ENCODE measurements at places on chromosomes 11 and 22.

DNA sequence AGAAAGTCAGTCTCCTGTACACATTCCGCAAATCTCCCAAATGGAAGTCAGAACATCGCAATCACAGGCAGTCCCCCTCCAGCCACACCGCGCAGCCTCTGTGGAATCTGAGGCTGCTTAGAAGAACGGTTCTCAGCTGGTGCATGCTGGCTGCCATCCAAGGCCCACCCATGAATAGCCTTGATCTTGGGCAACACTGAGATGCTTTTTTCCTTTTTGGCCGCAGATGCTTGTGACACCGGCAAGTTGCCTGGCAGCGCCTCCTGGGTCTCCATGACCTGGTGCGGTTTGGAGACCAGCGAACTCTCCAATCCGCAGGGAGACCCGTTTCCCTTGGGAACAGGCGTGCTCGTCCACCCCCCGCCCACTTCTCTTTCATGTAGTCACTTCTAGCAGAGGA is 26.3 kb upstream of the PHF21B start:
- DNase-seq: no peak

- DNase-seq: no peak
Observed at GRCh38 chr22:49523374-49524008, 304.2 kb downstream of the BRD1 start.

DNA sequence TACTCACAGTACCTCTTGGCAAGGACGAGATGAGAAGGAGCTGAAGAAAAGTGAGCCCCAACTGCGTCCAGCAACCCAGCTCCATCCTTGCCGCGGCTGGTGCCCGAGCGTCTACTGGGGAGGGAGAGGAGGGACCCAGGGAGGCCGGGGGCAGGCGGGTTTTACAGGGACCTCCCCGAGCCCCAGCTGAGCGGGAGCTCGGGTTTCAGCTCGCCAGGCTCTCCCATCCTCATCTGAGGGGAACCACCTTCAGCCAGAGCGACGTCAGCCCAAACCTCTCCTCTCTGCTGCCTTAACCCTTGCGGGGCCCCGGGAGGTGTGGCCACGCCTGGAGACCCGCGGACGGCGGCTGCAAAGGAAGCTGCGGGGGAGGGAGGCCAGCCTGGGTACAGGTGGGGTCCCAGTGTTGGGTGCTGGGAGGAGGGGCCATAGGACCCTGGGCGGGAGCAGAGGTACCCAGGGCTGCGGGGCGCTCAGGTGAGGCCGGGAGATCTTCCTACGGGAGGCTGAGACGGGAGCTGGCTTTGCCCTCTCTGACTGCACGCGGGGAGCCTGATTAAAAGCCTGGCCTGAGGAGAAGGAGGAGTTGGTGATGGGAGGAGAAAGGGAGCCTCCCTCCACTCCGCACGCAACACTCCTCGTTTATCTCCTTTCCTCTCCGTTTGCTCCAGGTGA is at the start of gene PAMR1:
Gene PAMR1, minus strand, starts transcription at position 116 of the 675 bp plus-strand sequence. Its CDS starts 31 bp downstream, at position 85.
- no peak for DNase-seq

- DNase-seq: no peak
Observed at GRCh38 chr22:47125603-47126002, 363.2 kb downstream of the TBC1D22A start.

DNA sequence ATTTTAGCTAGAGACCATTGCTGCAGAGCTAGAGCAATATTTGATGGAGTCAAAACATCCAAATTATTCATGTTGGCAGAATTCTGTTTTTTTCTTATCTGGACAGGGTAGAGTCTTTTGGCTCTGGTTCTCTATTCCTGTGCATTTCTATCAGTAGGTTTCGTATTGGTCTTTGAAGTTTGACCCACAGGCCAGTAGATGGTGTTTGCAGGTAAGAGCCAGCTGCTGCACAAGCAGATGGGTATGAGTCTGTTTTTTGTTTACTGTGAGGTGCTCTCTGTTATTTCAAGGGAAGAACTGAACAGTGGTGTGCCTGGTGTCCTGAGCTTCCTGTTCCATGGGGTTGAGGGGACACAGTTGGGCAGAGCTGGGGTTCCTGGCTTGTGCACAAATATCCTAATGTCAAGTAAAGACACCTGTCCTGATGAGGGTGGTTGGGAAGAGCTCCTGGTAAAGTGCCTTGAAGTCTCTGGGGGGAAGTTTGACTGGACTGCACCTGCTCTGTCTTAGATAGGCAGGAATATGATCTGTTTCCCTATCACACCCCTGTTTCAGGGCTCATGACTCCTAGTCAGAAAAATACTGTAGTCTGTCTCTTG is 34.0 kb upstream of the SLC22A25 start:
- DNase-seq: no peak

DNA sequence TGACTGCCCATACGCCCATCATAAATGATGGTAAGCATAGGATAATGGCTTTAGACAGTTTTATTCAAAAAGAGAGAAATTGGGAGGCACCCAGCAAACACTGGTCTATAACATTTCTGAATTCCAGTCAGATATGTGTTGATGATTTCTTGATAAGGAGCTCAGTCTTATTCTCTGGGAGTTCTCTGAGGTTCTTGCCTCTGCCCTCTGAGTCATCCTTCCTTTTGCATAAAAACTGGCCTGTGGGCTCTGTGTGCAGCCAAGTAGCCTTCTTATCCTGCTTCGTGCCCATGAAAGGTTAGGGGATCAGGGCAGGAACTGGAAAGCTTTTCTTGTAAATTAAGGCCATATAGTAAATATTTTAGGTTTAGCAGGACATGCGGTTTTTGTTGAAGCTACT is 48.9 kb downstream of the FAR1 start:
- DNase-seq: no peak

DNA sequence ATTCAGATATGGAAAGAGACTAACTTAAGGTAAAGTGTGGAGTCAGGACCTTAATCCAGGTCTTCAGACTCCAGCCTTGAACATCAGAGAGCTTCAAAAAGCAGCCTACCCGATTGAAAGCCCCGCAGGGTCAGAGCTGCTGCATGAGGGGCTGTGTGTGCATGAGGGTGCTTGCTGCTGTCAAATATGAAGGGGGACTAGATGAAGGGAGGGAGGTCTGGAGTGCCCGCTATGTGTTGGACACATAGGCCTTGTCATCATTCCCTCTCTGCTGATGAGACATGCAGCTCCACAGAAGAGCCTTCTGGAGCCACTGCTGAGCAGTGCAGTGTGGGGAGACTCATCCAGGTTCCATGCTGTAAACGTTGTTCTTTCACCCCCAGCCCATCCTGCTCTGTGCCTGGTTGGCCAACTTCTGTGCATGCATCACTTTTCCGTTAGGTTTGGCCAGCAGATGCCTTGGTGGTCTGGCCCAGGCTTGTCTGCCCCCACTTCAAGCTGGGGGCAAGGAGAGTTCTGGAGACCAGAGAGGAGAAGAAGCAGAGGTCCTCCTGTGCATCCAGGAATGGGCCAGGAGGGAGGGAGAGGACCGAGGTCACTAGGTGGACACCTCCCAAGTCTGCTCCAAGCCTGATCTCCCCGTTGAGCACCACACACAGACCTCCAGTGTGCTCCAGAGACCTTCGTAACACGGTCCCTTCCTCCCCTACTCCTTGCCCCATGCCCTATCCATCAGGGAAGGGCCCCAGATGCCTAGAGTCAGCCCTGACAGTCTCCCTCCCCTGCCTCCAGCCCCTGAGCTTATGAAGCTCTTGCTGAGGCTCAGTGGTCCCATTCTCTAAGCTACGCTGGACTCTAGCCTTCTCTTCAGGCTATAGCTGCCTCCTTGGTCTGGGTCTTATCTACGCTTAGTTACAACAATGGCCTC is 32.0 kb downstream of the LRRC32 start:
- DNase-seq: no peak

- DNase-seq: no peak
Observed at GRCh38 chr11:134913391-134913790, 501.3 kb upstream of the B3GAT1 start.

- no peak for DNase-seq
Observed at GRCh38 chr11:105935791-105936190, 86.2 kb downstream of the MSANTD4 start.
